Neural crest cell (in vitro differentiated cells): ENCODE measurements at places on chromosomes 7 and 10. TPM values are rescaled to one million over a fixed set of nuclear protein-coding genes. Genes with fewer than 3 reads are reported as not detected.

DNA sequence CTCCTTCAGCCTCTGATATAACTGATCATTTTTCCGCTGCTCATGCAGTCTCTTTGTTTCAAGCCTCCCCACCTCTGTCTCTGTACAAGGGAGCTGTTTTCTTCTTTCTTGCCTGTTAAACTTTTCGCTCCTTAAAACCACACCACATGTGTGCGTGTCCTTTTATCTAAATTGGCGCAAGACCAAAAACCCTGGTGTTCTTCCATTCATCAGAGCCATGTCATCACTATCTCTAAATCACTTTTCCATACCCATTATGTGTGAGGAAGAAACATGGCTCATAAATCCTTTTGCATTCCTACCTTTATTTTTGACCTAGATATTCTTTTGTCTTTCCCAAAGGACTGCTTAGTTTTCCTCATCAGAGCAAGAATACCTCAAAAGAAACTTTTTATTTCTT lies 239.0 kb upstream of the IMMP2L start:
- DNase-seq = no peak

DNA sequence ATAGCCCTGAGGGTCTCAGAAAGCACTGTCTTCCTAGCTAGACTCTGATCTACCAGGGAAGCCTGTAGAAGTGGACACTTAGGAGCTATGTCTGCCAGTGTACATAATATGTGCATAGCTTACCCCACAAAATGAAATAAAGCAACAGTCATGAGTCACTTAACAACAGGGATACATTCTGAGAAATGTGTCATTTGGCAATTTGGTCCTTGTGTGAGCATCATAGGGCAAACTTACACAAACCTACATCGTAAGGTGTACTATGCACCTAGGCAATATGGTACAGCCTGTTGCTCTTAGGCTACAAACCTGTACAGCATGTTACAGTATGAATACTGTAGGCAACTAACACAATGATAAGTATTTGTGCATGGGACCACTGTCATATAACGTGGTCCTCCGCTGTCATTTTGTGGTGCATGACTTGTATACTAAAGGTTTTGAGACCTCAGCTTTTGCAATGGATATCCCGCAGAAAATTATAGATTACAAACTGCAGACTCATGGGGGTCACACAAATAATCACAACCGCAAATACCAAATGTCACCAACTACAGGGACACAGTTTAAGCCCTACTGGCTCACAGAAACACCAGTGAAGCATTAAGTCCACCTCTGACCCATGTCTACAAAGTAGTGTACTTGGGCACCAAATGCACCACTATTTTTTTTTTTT lies 1.7 kb downstream of the URGCP start:
- DNase-seq = no peak

- no peak for DNase-seq
Observed at GRCh38 chr7:117332031-117332430, 9.2 kb upstream of the WNT2 start.

DNA sequence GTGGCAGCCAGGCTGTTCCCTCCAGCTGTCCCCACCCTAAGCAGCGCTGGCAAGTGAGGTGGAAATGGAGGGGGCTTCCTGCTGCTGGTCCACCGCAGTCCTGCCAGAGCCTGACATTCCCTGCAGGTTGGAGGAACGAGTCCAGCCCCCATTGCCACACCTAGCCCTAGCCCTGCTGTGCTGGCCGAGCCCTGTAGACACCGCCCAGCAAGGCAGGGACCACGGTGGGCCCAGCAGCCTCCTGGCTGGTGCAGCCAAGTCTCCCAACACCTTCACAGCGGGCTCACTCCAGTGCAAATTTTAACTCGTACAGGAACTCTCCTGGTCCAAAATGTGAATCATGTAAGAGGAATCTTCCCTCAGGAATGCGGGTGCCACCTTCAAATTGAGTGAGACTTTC lies 116.3 kb downstream of the PAXIP1 start:
- DNase-seq = no peak

DNA sequence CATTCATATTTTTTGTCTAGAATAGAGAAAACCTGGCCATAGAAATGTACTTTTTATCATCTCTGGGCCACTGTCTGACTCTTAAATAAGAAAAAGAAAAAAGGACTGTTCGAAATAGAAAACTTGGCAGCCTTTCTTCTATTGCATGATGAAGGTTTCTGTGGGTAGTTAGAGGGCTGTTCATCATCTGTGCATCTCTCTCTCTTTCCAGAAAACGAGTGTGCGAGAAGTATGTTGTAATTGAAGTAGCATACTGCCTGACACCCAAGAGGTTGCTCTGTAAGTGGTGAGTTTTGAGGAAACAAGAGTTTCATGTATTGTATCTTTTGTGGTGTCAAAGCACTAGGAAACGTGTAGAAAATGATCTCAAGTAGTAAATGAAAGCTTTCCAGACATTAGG lies 343.2 kb upstream of the TMEM229A start:
- no peak for DNase-seq

DNA sequence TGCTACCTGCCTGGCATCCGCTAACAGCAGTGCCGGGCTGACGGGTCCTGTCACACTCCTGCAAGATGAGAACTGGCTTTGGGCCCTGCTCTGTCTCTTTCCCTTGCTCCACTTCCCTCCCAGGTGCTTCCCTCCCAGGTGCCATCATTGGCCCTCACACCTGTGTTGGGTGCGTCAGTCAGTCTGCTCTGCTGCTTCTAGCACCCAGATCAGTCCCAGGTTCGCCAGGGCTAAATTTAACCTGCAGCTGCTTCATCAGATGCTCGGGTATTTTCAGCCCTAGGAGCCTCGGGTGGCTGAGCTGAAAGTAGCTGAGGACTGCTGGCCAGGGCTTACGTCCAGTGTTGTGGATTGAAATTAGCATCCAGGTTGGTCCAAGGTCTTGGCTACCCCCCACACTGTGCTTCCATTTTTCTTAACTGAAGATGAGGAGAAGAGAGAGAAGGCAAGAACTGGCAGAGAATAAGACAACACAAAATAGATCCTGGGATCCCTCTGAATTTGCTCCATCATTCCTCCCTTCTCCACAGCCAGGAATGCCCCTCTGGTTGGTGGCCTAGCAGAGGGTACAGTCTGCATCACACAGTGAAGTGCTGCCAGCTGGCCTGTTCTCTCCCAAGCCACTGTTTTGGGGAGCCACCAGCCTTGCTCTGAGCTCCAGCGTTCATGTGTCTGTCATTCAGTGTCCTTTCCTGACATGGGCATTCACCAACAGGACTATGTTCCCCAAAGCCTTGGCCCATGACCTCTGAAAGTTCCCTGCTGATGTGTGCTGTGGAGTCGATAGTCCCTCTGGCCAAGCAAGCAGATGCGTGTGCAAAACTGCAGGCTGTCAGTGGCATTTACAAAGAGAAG lies 65.9 kb upstream of the SYPL1 start:
- no peak for DNase-seq

DNA sequence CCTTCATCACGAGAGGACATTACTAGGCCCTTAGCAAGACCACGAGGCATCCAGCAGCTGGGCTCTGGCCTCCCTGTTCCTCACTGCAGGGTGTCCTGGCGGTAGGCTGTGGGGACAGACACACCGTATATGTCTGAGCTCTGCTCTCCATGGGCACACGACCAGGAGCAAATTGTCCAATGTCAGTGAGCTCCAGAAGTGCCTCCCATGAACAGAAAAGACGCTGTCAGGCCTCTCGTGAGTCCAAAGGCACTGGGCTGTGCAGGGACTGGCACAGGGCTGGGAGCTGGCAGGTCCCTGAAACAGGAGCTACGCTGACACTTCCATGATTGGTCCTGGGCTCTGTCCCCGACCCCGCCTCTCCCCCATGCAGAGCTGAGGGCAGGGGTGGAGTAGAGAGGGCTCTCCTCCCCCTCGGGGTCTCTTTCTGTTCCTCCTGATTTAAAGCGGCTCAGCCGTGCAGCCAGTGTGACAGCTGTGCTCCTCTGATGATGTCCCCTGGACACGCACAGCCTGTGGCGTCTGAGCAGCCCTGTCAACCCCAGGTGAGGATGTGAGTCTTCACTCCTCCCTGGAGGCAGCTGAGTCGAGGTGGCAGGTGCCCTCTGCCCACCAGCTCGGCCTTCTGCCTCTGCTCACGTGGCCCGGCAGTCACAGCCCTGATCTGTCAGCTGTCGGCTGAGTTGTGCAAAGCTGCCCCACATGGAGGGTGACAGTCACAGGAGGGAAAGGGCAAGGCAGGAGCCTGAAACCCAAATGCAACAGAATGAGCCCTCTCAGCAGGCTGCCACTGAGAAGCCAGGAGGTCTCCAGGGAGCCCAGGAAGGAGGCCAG lies 13.0 kb downstream of the ANTXRL start:
- no peak for DNase-seq

Gene PPP3CB
- 45.6 and 46.9 TPM in 2 replicates for total RNA-seq

Gene C10orf67
- total RNA-seq = 0.18 and 0.33 TPM in 2 replicates

Gene HMX3
- not detected in 2 replicates for total RNA-seq

Gene LDB3
- 0.56 and 1.0 TPM in 2 replicates for total RNA-seq

Gene TCAF2
- total RNA-seq = 0.09 and 0.11 TPM in 2 replicates

Gene MYL10
- not detected in 2 replicates for total RNA-seq

Gene KBTBD2
- total RNA-seq = 40.9 and 41.3 TPM in 2 replicates

Gene TAS2R4
- total RNA-seq = 1.1 and 1.6 TPM in 2 replicates
